ENCODE measurements at places on chromosomes 3 and 15.

DNA sequence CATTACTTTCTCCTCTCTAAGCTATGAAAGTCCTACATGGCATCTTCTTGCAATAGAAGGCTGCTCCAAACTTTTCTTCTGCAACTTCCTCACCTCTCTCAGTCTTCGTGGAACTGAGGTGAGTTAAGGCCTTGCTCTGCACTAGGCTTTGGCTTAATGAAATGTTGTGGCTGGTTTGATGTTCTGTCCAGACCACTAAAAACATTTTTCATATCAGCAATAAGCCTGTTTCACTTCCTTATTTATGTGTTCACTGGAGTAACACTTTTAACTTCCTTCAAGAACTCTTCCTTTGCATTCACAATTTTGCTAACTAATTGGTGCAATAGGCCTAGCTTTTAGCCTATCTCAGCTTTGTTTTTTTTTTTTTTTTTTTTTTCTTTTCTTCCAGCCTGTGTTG is 335.3 kb upstream of the NECTIN3 start:
- DNase-seq = no peak

DNA sequence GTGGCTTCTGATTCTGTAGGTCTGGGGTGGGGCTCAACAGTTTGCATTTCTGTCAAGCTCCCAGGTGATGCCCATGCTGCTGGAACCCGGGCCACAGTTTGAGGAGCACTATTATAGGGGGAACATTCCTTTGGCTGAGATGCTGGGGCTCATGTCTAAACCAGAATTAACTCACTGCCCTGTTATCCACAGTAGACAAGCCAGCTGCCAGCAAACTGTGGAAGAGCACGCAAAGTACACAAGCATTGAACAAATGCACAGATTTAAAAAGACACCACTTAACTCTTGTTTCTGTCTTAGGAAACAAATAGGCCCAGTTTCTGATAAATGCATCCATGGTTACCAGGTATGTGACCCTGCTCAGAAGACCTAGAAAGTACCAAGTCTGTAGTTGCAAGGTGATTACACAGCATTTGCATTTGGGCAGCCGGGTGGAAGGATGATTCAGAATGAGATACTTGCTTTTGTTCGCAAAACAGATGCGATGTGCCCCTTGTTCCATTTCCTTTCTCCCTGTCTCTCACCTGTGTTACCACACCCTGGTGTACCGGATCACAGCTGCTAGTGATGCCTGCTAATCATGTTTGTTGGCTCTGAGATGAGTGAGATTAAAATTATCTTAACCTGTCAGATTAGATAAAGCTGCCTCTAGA is 12.4 kb downstream of the GYG1 start:
- no peak for DNase-seq

GRCh38 chr15:78242128-78242527 is 7.8 kb upstream of the ACSBG1 start:
- DNase-seq = no peak

- DNase-seq = no peak
Measured at GRCh38 chr3:183496311-183496710, 59.2 kb downstream of the KLHL6 start.

GRCh38 chr3:147355084-147355752 is 51.1 kb downstream of the ZIC4 start:
- no peak for DNase-seq

GRCh38 chr15:57213862-57214261 is 162.4 kb upstream of the CGNL1 start:
- DNase-seq = no peak
